ENCODE measurements at places on chromosomes 6 and 20.
A peak's percentile ranks its signal among the peaks of the same experiment; 100 is the strongest.

DNA sequence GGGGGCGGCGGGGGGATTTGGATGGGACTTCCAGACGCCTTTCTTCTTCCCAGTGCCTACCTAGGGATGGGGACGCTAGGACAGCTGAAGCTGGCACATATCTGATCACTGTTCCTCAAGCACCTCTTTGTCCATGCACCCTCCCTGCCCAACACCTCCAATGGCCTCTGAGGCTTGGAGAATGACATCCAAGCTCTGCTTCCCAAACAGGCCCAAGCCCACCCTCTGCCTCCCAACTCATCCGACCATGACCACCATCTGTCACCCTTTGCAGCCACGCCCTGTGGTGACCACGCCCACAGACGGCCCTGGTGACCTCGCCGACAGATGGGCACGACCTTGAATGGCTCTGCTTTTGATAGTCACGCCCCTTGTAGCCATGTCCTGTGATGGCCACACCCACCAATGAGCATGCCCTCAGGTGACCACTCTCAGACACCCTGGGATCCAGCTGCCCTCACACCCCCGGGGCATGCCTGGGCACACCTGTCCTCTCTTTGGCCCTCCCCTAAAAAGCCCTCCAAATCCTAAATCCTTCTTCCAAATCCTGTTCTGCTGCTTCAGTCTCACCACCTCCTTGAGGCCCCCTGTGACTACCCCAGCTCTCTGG, 51.0 kb downstream of the SSR1 start:
- peak; percentile 36 for DNase-seq

GRCh38 chr6:47084610-47085009, 42.5 kb upstream of the ADGRF1 start:
- no peak for DNase-seq

GRCh38 chr6:65231616-65232015, 475.4 kb downstream of the EYS start:
- no peak for DNase-seq

DNA sequence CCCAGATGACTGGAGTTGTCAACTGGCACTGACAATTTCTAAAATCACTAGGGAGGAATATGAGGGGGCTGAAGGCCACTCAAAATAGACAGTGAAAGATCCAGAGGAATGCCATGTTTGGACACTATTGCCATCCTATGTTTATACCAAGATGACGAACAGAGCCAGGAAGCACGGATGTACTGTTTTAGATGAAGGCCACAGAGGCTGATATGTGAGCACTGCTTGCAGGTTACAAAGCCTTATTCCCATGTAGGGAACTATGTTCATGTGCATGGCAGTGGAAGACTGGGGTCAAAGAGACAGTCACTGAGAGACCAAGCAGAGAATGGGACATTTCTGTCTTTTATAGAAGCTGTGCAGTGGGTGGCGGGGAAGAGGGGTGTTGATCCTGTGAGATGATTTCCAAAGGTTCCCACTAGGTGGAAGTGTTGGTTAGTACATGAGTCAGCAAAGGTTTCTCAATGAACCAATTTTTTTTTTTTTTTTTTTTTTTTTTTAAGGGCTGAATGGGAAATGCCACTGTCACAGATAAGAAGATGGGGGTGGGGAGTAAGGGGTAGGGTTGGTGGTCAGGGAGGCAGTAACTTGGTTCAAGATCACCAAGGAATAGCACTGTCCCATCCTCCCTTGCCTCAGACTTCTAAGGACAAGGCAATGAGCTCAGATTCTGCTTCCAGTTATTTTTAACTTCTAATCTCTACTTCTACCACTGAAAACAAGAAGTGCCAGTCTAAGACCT, 46.7 kb upstream of the MOCS1 start:
- no peak for DNase-seq

- DNase-seq = no peak
Measured at GRCh38 chr20:23069108-23069507, 17.0 kb downstream of the CD93 start.

GRCh38 chr20:43492101-43492500, 15.4 kb upstream of the L3MBTL1 start:
- no peak for DNase-seq

GRCh38 chr20:25041813-25042530, 16.0 kb downstream of the ACSS1 start:
- DNase-seq = no peak

GRCh38 chr20:9839626-9840025, 750 bp upstream of the PAK5 start:
- no peak for DNase-seq

DNA sequence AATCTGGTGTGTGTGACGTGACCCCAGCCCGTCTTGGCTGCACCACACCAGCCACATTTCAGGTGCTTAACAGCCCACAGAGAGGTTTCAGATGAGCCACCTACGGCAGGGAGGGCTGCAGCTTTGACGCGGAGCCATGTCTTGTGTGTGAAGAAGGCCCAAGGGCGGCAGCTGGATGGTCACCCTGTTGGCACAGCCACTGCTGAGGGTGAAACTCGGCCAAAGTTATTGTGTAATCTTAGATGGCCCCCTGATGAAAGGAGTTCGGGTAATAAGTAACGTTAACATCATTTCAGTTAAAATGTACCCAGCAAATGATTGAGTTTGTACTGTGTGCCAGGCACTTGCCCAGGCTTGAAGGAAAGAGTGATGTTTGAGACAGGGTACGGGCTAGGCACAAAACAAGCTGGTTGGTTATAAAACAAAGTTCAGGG, 97.2 kb downstream of the SSR1 start:
- DNase-seq = no peak

GRCh38 chr6:42467651-42468050, 15.9 kb upstream of the TRERF1 start:
- no peak for DNase-seq

DNA sequence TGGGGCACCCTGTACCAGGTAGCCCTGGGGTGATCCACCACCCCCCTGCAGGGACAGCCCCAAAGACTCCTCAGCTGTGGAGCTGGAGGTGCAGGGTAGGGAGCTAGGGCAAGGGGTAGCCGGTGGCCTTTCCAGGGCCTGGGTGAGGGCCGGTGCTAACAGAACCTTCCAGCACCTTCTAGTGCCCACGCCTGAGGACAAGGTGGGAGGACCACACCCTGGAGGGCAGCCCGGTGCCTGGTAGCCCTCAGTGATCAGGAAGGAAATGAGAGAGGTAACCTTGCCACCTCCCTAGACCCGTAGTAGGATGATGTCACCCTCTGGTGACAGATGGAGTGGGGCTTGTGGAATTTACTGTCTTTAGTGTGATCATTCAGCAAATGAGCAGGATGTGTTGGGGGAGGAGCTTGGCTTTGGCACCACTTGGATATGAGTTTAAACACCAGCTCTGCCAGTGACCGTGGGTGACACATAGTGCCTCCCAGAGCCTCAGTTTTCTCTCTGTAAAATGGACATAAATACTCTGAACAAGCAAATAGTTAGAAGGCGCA, 187.7 kb downstream of the NFATC2 start:
- no peak for DNase-seq

DNA sequence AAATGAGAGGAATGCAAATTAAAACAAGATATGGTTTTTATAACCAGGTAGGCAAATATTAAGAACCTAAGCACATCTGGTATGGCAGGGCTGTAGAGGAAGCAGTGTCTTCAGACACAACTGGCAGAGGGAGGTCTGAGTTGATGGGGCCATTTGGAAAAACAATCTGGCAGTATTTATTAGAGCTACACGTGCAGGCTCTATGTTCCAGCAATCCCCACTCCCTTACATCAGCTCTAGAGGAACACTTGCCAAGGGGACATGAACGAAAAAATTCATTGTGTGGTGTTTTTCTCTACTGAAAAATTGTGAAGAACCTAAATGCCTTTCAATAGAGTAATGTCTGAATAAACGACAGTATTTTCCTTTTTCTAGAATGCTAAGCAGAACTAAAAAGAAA, 111.6 kb upstream of the EDN1 start:
- no peak for DNase-seq

DNA sequence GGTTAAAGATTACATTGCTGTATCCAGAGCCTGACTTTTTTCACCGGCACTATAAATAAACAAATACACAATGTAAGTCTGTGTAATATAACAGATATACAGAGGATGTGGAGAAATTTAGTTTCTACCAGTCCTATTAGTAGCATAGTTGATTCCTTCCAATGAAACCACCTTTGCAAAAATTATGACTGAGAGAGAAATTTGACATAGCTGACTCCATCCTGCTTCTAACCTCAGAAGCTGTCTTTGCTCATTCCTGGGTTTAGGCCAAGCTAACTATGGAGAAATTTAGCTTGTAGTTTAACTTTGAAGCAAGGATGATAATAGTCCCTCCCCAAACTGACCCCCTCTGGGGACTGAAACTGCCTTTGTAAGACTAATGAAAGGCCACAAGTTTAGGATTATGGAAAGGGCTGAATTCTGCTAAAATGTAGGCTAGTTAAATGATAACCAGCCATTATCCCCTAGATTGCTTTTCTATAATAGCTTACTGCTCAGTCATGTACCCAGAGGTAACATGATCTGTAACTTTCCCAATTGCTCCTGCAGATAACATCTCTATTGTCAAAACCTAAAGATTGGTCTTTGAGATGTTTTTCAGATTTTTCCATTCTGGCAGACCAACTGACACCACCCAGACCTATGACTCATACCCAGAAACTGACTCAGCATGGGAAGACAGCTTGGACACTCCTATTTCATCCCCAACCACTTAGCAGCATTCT, 172.8 kb upstream of the ARG1 start:
- DNase-seq = no peak

DNA sequence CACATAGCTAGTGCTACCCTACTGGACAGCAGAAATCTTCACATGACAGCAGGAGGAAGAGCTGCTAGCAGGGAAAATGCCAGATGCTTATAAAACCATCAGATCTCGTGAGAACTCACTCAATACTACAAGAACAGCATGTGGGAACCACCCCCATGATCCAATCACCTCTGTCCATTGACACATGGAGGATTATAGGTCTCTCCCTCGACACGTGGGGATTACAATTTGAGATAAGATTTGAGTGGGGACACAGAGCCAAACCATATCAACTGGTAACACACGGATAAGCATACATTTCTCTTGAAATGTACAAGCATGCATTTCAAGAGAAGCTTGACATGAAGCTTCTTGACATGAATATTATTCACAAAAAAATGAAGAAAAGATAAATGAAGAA, 64.1 kb downstream of the MMS22L start:
- DNase-seq = no peak

DNA sequence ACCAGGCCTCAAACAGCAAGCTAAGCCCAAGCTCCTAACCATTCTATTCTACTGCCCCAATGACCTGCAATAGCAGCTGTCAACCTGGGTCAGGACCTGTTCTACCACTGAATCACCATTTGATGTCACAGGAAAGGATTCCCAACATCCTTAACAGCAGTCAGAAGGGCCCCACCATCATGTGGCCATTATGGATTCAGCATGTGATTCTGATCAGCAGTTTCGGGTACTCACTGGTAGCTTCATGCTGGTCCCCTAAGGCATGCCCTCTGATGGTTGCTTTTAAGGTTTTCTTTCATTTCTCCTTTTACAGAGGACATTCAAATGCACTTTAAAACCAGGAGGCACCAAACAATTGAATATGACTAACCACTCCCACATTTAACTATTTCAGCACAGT, 37.3 kb upstream of the MAP7 start:
- DNase-seq = no peak

- no peak for DNase-seq
Measured at GRCh38 chr6:152068622-152069261, 261.3 kb downstream of the ESR1 start.

DNA sequence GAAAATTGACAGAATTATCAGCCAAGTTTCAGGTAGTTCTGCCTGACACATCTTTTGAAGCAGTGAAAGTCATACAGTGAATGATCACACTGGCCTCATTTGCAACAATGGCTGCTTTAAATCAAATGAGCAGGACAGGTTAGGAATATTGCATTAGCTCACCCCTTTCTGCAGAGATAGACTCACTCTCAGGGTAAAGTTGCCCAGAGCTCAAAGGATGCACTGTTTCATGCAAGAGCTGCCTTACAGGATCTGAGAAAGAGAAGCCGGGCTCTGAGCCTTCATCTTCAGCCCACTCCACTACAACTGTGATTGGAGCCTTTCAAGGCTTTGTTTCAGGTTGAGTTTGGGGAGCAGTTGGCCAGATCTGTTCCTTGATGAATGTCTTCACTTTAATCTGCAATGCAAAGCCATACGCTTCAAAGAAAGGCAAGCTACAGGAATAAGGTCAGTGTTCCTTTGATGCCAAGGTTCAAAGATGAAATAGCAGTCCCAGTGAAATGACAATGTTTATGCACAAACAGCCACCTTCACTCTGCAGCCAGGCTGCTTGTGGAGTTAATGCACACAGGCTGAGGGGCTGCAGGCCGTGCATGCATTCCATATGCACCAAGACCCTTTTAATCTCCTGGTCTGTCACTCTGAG, 90.9 kb upstream of the ISM1 start:
- DNase-seq = no peak

DNA sequence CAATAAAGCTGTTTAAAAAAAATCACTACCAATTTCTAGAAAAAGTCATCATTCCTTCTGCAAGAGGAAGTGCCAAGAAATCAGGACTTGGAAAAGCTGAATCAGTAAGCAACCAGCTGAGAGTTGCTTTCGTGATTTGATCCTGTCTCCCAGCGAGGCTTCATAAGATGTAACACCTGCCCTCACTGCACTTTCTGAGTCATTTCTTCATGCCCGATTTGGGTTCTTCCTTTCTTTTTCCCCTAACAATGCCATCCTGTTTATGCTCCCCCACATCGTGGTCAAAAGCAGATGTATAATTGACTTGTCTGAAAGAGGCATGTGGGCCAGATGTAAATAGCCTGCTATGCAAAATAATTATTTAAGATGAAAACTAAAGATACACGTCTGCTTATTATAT, 52.1 kb downstream of the RIPOR2 start:
- no peak for DNase-seq

DNA sequence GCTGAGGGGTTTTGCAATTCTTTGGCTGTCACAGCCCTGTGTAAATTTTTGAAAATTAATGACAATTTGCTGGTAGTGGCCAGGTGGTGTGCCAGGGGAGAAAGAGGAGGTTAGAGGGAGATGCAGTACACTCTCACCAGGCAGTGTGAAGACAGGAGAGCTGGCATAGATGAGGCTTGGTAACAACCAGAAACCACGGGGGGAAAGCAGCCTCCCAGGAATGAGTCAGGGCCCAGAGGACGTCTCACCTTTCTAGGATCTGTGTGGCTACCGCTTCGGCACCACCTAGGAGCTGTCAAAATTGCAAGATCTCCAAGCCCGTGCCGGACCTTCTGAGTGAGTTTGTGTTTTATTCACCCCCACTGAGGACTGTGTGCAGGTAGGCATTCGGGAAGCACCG, 171.4 kb downstream of the PACRG start:
- DNase-seq = no peak

GRCh38 chr20:22575087-22575721, 9.2 kb downstream of the FOXA2 start:
- DNase-seq = no peak

- DNase-seq = no peak
Measured at GRCh38 chr6:2127484-2127911, 117.9 kb downstream of the GMDS start.

Data from hematopoietic multipotent progenitor cell treated with erythropoietin and hydrocortisone succinate and interleukin-3 and kit ligand, for 17 days (in vitro differentiated cells).